ENCODE measurements at places on chromosomes 3 and 15.

GRCh38 chr3:196122021-196122687 lies 40.3 kb upstream of the TFRC start:
- DNase-seq, result no peak

GRCh38 chr3:39098473-39099000 lies 8.9 kb downstream of the GORASP1 start:
- no peak for DNase-seq

DNA sequence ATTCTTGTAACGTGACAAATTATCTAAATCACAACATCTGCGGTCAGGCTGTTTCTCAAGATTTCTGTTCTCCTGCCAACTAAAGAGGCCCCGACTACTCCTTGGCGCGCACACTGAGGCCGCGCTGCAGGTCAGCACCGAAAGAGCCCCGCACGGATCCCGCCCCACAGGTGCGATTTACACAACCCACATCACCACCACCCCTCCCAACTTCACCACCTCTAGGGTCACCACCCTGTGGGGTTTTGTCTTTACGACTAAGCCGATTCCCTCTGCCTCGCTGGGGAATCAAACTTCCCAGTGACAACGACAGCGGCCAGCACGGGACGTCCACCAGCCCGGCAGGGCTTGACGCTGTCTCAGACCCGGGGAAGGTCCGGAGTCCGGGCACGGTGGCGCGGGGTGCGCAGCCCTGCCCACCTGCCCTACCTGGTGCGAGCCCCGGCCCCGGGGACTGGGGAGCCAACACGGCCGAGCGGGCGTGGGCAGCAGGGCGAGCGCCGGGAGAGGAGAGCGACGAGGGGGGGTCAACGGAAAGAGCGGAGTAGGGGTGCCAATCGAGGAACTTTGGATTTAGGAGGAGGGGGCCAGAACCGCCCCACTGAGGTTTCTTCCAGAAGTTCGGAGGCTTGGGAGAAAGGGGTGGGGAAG lies 764 bp downstream of the UACA start:
- DNase-seq, result peak; percentile 69

GRCh38 chr15:80669663-80670273 lies 25.3 kb upstream of the ABHD17C start:
- DNase-seq, result peak; percentile 45

- no peak for DNase-seq
Observed at GRCh38 chr3:132321304-132321703, 4.1 kb downstream of the ACP3 start.

DNA sequence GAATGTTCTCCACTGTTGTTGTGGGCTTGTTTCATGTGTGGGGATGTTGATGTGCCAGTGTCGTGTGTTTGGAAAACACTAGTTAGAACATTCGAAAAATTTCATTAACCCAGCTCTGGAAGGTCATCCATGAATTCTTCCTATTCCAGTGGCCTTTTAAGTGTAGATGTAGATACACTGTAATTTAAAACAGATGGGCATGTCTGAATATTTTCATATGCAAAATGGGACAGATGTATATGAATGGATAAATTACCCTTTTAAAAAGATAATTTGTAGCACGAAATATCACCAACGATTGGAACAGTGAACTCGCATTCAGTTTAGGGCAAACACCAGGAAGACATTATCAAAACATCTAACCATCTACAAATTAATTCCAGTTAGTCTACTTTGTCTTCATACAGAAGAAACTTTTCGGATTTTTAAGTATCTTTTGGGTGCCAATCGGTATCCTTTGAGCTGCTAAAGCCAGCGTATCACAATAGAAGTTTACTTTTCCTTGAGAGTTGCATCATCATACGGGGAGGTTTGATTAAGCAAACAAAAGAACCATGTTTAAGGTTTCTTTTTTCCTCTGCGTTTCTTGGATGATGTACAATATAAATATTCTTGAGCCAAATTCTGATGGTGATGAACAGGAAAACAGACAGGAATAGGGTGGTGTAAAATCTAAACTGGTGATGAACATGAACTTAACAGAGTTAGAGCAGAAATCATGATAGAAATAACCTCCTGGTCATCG lies 528.1 kb downstream of the FOXP1 start:
- DNase-seq, result no peak

DNA sequence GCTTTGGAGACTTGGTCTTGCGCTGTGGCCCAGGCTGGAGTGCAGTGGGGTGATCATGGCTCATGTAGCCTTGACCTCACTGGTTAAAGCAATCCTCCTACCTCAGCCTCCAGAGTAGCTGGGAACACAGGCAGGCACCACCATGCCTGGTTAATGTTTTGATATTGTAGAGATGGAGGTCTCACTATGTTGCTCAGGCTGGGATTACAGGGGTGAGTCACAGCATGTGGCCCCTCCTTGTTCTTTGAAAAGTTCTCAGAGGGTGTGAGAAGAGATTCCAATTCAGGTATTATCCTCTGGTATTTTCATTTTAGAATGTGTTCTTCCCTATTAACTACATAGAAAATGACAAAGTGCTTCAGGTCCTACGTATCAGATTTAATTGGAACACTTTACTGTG lies 51.9 kb upstream of the RPL32 start:
- no peak for DNase-seq

DNA sequence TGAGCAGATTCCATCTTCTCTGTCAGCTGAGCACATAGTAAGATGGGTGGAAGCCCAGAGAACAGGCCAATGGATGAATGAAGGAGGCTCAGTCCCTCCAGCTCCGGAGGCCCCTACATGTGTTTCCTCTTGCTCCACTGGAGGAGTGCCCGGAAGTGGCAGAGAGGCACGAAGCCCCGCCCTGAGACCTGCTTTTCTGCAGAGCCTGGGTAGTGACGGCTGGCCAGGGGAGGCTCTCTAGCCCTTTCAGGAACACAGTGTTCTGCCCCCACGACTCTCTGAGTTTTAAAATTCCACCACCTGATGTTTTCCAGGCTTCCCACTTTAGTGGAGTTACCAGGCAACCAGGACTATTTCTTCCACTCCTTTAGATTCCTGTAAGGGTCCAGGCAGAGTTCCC lies 149.4 kb upstream of the SLC6A11 start:
- no peak for DNase-seq

- DNase-seq, result peak; percentile 70
Observed at GRCh38 chr3:112519424-112520001, 20.2 kb upstream of the BTLA start.

- no peak for DNase-seq
Observed at GRCh38 chr3:69203631-69204314, 81.4 kb upstream of the LMOD3 start.

GRCh38 chr3:18416332-18416731 lies 8.8 kb downstream of the SATB1 start:
- DNase-seq, result no peak

GRCh38 chr15:36972704-36973103 lies 127.6 kb downstream of the MEIS2 start:
- DNase-seq, result no peak

DNA sequence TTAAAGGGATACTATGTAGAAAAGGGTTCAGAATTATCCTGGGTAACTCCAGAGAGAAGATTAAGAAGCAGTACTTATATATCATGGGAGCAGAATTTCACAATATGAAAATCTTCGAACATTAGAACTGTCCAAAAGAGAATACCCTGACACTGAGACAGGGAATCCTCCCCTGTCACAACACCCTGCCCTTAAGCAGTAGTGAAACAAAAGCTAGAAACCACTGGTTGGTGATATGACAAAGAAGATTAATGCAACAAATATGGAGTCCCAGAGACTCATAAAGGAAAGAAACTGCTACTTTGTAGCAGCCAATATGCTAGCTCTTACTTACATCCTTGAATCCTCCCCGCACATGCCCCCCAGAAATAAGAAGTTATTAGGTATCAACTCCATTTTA lies 18.5 kb downstream of the MIX23 start:
- DNase-seq, result no peak

GRCh38 chr3:14057701-14058100 lies 67.0 kb downstream of the CHCHD4 start:
- no peak for DNase-seq

DNA sequence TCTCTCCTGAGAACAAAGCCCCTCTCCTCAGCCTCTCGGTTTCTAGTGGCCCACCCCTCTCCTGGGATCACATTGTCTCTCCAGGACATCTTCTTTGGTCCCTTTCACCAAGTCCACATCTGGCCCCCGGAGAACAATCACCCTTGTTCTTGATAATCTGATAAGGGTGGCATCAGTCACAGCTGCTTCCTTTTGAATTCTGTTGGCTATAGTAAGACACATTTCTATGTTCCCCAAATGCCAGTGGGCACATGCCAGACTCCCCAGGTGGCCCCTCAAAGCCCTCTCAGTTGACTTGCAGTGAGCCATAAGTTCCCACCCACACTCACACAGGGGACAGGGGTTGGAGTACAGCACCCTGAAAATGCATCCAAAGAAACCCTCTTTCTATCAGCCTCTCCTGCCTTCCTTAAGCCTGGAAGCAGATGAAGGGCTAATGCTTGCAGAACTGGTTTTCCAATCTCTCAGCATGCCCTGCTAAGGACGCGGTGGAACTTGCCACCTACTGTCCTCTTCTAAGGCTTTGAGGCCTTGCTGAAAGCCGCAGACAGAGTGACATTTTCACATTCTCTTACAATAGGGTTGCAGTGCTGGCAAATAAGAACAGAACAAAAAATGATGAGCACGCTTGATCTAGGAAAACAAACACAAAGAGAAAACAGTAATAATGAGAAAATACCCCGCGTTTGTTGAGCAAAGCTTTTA lies 101.3 kb upstream of the SLCO3A1 start:
- no peak for DNase-seq

DNA sequence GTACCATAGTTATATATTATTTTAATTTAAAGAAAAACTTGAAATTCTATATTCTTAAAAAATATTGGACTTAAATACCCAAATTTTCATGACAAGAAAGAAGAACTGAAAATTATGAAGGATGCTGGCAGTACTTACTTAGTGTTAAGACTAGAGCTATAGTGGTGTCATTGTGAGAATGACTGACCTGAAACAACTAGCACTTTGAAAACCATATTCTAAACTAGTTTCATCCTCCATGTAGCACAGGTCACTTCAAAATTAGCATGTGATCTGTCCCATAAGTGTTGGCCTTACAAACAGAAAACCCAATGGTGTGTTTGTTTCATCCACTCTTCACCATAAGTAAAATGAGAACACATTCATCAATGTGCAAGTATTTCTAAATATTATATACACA lies 208.6 kb downstream of the ZIC4 start:
- DNase-seq, result no peak

DNA sequence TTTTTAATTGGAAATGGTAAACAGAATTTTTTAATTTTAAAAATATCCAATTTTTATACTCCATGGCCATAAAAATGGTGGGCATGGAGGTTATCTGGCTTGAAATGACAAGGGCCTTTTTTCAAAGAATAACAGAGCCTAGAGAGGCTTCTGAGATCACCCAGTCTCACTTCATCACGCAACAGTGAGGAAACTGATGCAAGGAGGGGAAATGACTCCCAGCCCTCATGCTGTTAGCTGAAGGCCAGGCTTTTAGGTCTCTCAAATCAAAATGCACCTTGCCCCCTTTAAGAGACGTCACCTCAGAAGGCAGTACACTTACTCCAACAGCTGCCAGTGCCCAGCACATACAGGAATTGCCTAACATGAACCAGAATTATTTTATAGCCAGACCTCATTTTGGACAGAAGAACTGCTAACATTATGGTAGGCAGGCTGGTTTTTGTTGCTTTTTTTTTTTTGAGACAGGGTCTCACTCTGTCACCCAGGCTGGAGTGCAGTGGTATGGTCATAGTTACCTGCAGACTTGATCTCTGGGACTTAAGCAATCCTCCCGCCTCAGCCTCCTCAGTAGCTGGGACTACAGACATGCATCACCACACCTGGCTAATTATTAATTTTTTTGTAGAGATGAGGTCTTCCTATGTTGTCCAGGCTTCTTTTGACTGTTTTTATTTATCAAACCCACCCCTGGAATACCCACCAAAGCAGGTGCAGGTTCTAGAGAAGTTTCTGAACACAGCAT lies 9.1 kb downstream of the RAB43 start:
- peak; percentile 75 for DNase-seq

DNA sequence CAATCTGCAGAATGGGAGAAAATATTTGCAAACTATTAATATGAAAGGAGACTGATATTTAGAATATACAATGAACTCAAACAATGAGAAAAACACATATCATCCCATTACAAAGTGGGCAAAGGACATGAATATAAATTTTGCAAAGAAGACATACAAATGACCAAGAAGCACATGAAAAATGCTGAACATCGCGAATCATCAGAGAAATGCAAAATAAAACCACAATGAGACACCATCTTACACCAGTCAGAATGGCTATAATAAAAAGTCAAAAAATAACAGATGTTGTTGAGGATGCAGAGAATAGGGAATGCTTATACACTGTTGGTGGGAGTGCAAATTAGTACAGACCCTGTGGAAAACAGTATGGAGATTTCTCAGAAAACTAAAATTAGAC lies 83.6 kb downstream of the RAP2B start:
- DNase-seq, result peak; percentile 50

DNA sequence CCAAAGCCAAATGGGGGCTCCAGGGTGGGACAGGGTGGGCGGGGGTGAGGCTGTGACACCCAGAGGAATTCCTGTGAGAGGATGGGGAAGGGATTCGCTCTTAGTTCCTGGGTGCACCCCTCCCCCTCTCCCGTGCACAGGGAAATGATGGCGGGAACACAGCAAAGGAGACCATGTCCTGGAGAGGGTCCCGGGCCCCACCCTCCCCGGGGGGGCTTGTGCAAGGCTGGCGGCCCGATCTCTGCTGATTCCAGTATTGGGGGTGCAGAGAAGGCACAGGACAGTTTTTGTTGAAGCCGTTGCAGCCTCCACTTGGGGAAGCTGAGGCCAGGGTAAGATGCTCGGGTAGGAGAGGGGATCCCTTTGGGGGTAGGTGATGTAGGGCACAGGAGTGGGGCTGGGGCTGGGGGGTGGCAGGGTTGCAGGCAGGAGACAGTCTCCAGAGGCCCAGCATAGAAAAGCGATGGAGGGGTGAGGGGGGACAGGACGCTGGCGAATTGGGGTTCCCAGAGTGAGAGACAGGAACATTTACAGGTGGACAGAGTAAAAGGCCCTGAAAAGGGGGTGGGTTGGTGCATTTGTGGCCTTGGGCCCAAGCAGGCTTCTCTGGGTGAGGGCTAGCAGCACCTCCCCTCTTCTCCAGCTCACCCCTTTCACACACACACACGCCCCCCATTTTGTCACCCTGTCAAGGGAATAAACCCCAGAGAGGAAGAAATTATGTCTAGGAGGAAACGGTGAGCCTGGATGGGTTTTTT lies 38.5 kb downstream of the HMCES start:
- no peak for DNase-seq

- DNase-seq, result peak; percentile 87
Observed at GRCh38 chr15:69304182-69304545, 5.5 kb downstream of the PAQR5 start.

GRCh38 chr15:38307251-38307650 lies 54.6 kb downstream of the SPRED1 start:
- no peak for DNase-seq

DNA sequence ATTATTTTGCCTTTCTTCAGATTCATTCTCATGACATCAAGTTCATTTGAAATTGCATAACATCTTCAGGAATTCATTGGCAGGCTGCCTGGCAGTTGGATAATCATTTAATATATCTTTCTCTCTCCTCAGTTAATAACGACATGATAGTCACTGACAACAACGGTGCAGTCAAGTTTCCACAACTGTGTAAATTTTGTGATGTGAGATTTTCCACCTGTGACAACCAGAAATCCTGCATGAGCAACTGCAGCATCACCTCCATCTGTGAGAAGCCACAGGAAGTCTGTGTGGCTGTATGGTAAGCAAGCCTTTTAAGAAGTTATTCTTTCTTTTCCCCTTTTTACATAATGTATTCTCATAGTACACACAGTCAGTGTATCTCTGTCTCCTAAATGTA lies 38.2 kb downstream of the TGFBR2 start:
- peak; percentile 85 for DNase-seq

All from AG10803 (cell line).